Kidney (tissue), 22 donors: ENCODE measurements at places on chromosomes 3 and 15.
A peak's percentile ranks its signal among the peaks of the same experiment; 100 is the strongest.

GRCh38 chr3:190746531-190746930, 116.0 kb downstream of the GMNC start:
- no peak for DNase-seq

DNA sequence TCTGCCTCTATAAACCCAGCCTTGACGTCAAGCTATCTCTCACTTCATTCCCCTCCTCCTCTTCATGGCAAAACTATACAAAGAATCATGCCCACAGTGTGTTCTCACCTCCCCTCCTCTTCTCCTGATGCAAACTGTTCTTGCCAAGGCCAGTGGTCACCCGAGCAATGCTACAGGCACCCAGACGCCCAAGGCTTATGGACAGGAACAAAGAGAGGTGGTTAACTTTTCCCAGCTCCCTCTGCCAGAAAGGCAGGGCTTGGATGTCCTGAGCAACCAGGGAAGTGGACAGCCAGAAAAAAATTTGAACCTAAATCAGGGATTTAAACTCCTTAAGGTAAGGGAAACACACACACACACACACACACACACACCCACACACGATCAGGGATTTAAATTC, 5.1 kb downstream of the SLC41A3 start:
- no peak for DNase-seq

DNA sequence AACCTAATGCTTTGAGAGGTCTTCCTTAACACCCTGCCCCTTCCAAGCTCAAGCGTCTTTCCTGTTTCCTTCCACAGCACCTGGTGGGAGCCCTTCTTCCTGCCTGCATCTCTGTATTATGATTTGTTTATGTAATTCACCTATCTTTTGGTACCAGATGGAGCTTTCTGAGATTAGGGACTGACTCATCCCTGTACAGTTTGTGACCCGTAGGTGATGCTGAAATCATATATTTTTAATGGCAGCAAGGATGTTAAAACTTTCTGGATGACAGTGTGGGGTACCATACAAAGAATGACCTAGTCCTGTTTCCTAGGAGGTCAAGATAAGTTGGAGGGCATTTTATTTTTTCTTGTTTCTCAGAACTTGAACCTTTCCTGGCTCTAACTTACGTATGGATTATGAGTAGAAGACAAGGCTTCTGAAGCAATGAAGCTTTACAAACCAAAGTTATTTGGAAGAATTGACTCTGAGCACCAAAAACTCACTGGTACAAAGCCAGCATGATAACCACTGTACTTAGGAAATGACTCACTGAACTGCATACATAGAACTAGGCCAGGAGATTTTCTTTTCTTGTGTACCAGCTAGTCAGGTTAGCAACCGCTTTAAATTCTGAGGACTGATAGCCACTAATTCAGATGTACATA, 46.6 kb downstream of the HHLA2 start:
- no peak for DNase-seq

DNA sequence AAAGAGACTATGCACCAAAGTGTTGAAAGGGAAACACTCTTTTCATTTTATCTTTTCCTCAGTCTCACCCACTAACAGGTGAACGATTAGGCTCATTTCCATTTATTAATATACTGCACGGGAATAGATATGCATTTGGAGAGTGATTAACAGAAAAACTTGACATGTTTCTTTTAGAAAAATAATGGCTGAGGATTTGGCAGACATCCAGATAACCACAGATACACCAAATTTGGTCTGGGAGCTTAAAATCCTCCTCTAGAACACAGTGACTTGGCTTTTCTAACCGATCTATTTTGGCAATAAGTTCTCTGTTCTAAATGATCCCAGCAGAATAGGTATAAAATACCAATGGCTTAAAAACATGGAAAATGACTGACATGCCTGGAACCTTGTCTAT, 459.3 kb upstream of the SGO1 start:
- DNase-seq: no peak

GRCh38 chr3:13019243-13020095, 53.8 kb downstream of the IQSEC1 start:
- DNase-seq: peak; percentile 56

- no peak for DNase-seq
Observed at GRCh38 chr3:5020242-5020722, 41.0 kb downstream of the BHLHE40 start.
